ENCODE measurements at places on chromosomes 5 and 9.

- no peaks in the 10 kb centered on the region for H3K27me3 ChIP-seq
- no peak overlapping the region for H3K27ac ChIP-seq
- H3K4me3 ChIP-seq: no peak overlapping the region
- H3K36me3 ChIP-seq: no peaks in the 10 kb centered on the region
These were observed 338.4 kb upstream of the TRPC7 start for GRCh38 chr5:136703706-136704105.

DNA sequence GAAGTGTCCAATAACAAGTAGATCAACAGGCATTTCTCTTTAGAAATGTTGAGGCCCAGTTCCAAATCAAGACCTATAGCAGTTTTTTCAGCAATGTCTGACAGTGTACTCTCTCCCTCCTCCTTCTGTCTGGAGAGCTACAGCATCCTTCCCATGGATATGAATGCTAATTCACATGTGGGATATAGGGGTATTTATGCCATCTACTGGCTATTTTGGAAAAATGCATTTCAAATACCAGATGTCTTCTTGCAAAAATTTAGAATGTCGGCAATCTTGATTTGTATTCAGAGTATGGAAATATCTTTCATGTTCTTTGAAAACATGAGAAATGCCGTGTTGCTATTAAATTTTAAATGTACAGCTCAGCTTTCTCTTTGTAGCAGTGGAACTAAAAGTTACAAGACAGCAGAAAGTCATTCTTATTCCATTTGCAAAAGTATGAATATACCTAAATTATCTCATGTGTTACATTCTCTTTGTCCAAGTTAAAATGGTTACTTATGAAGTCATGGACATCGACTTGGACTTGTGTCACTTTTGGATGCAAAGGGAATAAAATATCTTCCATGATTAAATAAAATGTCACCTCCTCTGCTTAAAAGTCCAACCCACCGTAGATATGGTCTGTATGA, 647.8 kb downstream of the TAF11L14 start:
- 0 out of 2 replicates have a peak, but pooled peaks cover 4% of the 10 kb centered on the region for H3K36me3 ChIP-seq
- no peak overlapping the region for H3K27ac ChIP-seq
- no peaks in the 10 kb centered on the region for H3K4me1 ChIP-seq
- no peaks in the 10 kb centered on the region for H3K27me3 ChIP-seq

DNA sequence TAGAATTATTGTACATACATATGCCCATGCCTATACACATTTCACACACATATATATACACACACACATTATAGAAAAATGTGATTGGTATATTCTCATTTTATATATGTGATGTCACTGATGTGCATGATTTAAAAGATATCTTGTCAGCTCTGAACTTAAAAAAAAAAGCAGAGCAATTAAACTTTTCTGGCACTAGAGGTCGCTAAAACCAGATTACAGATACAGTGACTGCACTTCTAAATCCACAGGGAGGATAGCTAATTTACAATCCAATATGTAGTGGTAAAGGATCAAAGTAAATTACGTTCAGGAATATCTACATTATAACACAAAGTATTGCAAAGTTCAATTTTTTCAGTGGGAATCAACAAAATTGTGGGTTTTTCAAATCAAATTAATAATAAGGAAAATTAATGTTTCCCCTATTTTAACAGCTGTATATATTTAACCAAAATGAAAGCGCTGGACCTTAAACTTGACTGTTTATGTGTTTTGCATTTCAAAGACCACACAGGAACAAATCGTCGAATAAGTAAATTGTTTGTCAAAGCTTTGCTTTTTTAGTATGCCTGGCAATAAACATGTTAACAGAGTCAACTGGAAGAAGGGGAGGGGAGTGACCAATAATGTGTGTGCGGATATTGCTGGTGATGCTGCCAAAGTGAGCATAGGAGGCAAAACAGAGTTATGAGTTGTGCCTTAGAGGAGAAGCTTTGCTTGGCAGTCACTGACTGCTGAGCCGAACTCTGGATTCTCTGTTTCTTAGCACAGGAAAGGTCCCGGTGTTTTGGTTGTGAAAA, 1201.4 kb upstream of the C9orf72 start:
- H3K4me1 ChIP-seq: peaks cover 23% of the 10 kb centered on the region
- peaks cover 9% of the 10 kb centered on the region for H3K27me3 ChIP-seq
- H3K36me3 ChIP-seq: no peaks in the 10 kb centered on the region
- H3K4me3 ChIP-seq: no peak overlapping the region

GRCh38 chr9:89794918-89795317, 190.1 kb downstream of the GADD45G start:
- 0 out of 2 replicates have a peak, but pooled peaks cover 2% of the 10 kb centered on the region for H3K4me1 ChIP-seq
- DNase-seq: no peak
- no peak overlapping the region for H3K4me3 ChIP-seq
- H3K36me3 ChIP-seq: no peaks in the 10 kb centered on the region
- H3K27me3 ChIP-seq: 0 out of 2 replicates have a peak, but pooled peaks cover 2% of the 10 kb centered on the region

GRCh38 chr9:113886026-113886369, 9.9 kb downstream of the ZNF618 start:
- H3K36me3 ChIP-seq: peaks cover 18% of the 10 kb centered on the region
- peaks cover 61% of the 10 kb centered on the region for H3K4me1 ChIP-seq
- no peak overlapping the region for H3K4me3 ChIP-seq
- H3K27me3 ChIP-seq: no peaks in the 10 kb centered on the region
- peak overlapping the region; percentile 96 for H3K27ac ChIP-seq
